Stimulated activated naive CD4-positive, alpha-beta T cell treated with Interleukin-2 at 50 U/mL for 16 hours (primary cell): ENCODE measurements at places on chromosomes 1 and 21.

DNA sequence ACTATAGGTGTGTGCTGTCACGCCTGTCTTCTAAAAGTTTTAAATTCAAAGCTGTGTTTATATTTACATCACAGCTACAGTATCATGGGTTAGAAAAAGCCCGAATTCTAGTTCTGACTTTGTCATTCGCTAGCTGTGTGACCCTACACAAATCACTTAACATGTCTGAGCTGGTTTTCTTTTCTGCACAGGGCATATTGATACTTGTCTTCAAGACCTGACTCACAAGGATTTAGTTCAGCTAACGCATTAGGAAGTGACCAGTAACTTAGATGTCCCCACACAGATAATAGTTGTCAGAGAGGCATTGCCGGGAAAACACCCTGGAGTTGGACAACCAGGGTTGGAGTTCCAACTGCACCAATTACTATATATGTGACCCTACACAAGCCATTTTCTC lies 25.9 kb downstream of the GIPC2 start:
- DNase-seq: no peak

- no peak for DNase-seq
Measured at GRCh38 chr1:204560590-204561150, 44.5 kb downstream of the MDM4 start.

GRCh38 chr1:2127187-2128145 lies 67.1 kb downstream of the FAAP20 start:
- DNase-seq: no peak

- no peak for DNase-seq
Measured at GRCh38 chr1:39940980-39941871, 13.7 kb upstream of the MFSD2A start.

DNA sequence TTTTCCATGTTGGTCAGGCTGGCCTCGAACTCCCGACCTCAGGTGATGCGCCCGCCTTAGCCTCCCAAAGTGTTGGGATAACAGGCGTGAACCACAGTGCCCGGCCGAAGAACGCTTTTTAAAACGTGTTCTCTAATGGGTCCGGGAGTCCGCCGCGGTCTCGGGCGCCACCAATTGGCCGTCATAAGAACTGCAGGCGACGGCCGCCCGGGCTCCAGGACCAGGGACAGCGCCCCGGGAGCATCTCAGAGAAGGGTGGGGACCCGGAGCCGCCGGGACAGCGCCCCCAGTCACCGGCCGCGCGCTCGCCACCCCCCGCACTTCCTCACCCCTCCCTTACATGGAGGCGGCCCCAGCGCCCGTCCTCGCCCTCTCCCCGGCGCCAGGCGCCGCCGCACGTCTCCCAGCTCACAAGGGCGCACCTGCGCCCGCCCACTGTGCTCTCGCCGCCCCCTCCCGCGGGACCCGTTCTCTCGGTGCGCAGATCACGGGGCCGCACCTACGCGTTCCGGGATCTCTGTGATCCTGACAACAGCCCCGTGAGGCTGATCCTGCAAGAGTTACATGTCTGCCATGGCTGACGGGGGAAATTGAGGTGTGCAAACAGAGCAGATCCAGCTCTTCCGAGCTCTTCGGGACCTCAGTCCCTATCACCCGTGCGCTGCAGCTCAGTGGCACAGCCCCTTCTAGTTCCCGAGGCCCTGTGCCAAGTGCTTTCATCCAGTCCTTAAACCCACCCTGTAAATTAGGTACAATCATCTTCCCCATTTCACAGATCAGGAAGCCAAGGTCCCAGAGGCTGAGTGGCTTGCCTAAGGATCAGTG lies 9.8 kb downstream of the RAP1GAP start:
- DNase-seq: peak; percentile 74

GRCh38 chr1:224929335-224930237 lies at the start of gene DNAH14:
Gene DNAH14, plus strand, starts transcription at chr1:224929675. Its CDS starts 23,028 bp downstream, at chr1:224952703.
- no peak for DNase-seq

GRCh38 chr1:99956755-99957154 lies 13.0 kb upstream of the SLC35A3 start:
- no peak for DNase-seq

- no peak for DNase-seq
Measured at GRCh38 chr1:227734546-227734855, 601 bp downstream of the JMJD4 start.

- no peak for DNase-seq
Measured at GRCh38 chr21:46509741-46510502, 51.2 kb downstream of the DIP2A start.

DNA sequence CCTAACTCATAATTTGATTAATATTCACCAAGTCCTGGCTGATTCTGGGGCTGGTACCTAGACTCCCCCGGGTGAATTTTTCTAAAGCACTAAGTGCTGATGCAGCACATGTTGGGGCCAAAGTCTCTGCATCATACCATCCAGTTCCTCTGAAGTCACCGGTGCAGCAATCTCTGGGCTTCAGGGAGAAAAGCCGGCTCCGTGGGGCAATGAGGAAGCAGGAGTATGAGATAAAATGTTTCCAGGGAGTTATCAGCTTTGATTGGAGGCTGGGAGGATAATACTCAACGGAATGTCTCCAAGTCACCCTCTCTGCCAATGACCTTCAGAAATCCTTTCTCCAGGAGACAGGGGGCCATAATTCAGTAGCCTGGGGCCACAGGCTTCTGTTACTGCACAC lies 1.2 kb downstream of the FCAMR start:
- DNase-seq: no peak

DNA sequence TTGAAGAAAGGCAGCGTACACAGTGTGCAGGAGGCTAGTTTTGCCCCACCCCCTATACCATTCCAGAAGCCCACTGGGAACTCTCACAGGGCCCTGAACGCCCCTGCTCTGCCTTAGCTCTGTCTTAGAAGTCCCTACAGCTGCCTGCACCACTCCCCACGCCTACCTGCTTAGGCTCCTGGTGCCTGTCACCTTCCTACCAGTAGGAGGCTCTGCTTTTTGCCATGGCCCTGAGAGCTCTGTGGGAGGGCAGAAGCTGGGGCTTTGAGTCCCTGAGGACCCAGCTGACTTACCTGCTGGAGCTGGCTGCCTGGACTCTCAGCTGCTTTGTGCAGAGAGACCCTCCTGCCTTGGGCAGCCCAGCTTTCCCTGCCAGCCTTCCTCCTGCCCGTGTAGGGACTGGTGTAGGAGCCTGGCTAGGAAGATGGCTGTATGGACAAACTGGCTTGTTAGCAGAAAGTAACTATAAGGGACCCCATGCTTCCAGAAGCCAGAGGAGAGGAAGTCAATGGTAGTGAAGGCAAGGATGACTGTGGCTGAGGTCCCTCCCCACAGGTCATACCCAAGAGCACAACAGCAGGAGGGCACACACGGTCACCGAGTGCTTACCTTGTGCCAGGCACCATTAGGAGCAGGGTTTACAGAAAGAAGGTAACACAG lies 9.8 kb upstream of the CELSR2 start:
- DNase-seq: no peak

DNA sequence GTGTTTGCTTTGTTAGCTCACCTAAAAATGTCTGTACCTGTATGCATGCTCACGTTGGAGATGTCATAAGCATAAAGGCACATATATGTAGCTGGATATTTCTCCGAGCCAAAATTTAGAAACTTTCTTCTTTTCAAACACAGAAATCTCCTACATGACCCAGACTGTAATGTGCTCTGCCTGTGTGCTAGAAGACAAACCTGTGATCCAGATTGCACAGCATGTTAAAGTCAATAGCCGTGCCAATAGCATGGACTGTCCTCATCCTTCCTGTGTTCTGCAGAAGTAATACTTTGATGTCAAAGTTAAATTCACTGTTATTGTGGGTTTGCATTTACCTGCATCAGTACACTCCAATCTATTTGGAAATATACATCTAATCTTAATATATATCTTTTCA lies 346.2 kb upstream of the ZRANB2 start:
- DNase-seq: no peak

DNA sequence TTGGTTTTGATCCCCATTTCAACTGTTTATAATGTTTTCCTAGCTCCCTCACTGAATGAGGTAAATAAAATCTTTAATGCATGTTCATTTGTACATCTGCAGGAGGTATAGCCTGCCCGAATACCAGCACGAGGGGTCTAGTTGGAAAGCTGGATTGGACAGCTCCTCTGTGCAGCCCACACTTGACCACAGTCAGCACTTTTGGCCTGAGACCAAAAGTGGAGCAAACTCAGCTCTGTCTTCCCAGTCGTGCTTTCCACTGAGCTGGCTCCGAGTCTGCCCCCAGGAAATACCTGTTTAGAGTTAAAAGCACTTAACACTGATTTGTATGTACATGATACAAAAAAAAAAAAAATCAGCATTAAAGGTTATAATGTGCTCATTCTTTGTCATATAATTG lies 224.4 kb downstream of the DSCAM start:
- no peak for DNase-seq

GRCh38 chr1:27824411-27824810 lies 6.2 kb upstream of the PPP1R8 start:
- DNase-seq: no peak

GRCh38 chr1:15833069-15833679 lies 14.3 kb upstream of the SPEN start:
- peak; percentile 31 for DNase-seq

DNA sequence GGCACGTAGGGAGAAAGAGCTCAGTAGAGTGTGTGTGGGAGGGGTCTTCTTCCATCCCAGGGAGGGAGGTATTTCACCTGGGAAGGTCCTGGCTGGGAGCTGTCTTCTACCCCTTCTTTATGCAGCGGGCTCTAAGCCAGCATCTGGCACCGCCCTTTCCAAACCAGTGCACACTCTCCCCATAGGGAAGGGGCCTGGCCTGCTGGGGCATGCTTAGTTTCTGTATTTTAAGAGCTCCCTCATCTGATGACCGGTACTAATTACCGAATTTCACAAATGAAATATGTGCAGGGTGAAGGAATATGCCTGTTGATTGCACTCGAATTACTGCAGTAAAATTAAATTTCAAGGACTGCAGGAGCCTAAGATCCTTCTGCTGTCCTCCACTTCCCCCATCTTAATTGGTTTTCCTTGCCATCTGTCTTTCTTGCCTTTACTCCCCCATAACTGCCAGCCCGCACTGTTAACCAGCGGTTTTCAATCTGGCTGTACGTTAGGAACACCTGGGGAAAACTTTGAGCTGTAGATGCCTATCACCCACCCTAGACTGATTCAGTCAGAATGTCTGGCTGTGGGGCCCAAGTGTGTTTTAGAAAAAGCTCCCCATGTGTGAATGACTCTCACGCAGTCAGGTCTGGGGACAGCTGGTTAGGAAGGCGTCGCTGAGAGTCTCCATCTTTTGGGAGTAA lies 20.1 kb downstream of the GALNT2 start:
- DNase-seq: no peak

- DNase-seq: no peak
Measured at GRCh38 chr1:32454726-32455125, 10.1 kb upstream of the ZBTB8B start.

DNA sequence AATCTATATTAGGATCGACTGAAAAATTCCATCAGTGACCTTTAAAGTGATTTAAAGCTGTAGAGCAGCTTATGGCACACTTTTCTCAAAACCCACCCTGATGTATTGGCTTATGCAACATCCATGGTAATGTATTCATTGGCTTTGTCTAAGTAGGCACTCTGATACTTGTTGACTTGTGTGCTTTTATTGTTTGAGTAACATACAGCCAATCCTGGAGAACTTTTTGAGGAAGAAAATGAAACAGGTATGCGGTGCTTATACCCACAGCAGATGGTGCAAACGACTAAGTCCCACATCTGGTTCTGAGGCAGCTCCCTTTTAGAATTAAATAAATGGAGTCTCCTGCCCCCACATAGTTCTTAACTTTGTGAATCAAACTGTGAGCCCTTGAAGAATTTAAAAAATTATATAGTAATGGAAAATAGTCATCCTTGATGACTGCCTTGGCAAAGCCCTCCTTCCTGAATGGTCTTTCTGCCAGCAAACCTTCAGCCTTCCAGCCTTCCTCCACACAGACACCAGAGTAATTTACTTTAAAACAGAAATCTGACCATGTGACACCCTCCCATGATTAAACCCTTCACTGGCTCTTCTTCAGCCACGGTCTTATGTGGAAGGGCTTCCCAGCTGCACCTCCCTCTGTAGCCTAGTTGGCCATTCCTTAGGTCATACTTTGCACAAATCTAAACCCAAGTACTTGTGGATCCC lies 116.0 kb downstream of the BCAR3 start:
- no peak for DNase-seq

GRCh38 chr1:110945626-110946025 lies 18.1 kb downstream of the LRIF1 start:
- no peak for DNase-seq

GRCh38 chr1:180836449-180836848 lies 76.2 kb upstream of the KIAA1614 start:
- DNase-seq: no peak

DNA sequence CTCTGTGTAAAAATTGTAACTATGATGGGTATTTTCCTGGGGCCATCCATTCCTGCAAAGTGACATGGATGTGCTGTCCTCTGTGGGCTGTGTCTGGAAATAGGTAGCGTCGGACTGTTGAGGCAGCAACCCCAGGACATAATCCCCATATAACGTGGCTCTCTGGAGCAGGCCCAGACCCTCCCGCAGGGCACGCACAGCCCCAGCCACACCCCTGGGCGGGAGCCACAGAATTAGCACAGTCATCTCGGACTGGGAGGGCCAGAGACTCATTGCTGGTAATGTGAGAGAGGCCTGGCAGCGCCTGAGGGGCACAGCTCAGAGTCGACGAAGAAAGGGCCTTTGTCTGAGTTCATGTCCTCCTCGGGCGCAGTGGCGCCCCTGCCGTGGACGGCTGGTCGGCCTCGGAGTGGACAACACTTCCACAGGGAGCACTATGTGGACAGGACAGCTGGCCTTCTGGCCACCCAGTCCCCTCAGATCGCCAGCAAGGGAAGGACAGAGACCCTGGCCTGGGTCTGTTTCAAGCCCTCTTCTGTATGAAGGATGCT lies 20.1 kb downstream of the SIM2 start:
- no peak for DNase-seq

DNA sequence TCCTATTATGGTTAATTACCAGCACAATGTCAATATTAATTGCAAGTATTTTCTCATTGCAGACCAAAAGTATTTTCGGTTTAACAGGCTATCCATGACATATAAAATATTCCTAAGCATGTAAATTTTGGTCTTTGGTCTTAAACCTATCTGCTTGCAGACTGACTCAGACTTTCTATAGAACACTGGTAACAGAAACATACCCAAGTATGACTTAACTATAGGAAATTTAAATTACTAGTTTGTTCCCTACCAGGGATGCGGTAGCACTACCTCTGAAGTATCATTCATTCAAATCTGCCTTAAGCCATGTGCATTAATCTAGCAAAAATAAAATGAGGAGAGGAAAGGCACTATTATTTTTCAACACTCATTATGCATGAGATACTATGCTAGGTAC lies 2.9 kb downstream of the TAF1A start:
- DNase-seq: no peak

- DNase-seq: no peak
Measured at GRCh38 chr1:230632273-230632873, 9.9 kb upstream of the COG2 start.

GRCh38 chr1:245698860-245699259 lies 544.1 kb downstream of the KIF26B start:
- no peak for DNase-seq

GRCh38 chr1:181350131-181350530 lies 133.2 kb upstream of the CACNA1E start:
- no peak for DNase-seq

- DNase-seq: no peak
Measured at GRCh38 chr1:201594575-201595245, 55.8 kb downstream of the NAV1 start.

GRCh38 chr1:37169743-37170275 lies 135.5 kb upstream of the GRIK3 start:
- DNase-seq: no peak

- DNase-seq: no peak
Measured at GRCh38 chr1:6498576-6499111, 7.2 kb upstream of the PLEKHG5 start.
